ENCODE measurements at places on chromosomes 3 and 15.

- no peak for DNase-seq
Observed at GRCh38 chr3:138936741-138937689, 9.9 kb downstream of the FOXL2 start.

DNA sequence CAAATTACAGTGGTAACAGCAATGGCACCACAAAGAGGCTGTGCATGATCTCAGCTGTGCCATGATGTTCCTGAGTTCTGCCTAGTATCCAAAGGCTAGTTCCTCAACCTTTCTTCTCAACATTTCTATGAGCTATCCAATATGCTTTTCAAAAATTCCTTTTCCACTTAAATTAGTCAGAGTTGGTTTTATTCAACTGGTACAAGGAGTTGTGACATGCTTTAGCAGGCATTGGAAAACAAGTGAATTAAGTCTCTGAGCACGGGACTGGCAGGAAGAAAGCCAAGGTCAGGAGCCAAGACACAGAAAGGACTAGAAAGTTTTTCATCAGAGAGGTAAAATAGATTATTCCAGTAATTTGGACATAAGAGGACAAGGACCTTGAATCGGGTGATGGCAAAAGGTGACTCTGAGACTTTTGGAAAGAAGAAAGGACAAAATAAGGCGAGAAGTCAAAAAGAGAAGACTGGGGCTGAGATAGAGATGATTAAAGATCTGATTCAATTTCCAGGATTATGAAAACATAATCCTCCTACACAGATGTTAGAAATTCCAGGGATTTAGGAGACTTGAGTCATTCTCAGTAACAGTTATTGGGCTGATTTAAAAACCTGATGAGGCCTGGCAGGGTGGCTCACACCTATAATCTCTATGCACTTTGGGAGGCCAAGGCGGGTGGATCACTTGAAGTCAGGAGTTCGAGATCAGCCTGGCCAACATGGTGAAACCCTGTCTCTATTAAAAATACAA, 36.1 kb downstream of the PBRM1 start:
- no peak for DNase-seq

- DNase-seq, result no peak
Observed at GRCh38 chr3:23319366-23320312, 116.5 kb downstream of the UBE2E2 start.

DNA sequence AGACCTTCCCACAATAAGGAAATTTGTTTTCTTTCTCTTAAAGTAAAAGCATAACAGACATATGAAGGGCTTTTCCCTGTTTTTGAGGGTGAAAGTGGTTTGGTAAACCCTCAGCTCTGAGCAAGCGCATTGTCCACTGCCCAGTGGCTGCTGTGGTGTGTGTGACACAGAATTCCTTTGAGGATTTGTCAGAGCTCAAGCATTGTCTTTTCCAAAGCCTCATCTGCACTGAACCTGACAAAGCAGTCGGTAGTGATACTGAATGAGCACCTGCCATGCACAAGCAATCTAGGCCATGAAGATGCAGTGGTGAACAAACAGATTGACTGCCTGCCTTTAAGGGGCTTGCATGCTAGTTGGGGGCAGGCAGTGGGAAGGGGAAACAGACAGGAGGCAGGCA, 128.3 kb downstream of the PLCL2 start:
- no peak for DNase-seq

DNA sequence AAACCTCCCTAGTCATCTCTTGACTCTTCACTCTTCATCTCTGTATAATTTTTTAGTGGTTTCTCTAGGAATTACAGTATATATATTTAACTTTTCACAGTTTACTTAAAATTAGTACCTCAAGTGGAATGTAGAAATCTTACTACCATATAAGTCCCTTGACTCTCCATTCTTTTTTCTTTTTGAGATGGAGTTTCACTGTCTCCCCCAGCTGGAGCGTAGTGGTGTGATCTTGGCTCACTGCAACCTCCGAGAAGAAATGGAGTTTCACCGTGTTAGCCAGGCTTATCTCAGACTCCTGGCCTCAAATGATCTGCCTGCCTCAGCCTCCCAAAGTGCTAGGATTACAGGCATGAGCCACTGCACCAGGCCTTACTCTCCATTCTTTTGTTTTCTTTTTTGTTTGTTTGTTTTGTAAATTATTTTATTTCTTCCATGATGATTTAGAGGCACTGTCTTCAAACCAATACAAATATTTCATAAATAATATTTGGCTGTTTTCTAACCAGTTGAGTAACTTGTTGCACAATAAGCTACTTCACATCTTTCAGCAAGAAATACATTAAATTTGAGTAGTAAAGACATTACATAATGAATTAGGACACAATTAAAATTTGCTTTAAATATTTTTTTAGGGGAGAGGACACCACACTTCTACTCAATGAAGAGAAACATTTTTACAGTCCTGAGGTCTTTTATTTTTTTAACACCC, 144.8 kb downstream of the RBPMS2 start:
- no peak for DNase-seq

- DNase-seq, result no peak
Observed at GRCh38 chr15:61480295-61480694, 251.2 kb upstream of the RORA start.

DNA sequence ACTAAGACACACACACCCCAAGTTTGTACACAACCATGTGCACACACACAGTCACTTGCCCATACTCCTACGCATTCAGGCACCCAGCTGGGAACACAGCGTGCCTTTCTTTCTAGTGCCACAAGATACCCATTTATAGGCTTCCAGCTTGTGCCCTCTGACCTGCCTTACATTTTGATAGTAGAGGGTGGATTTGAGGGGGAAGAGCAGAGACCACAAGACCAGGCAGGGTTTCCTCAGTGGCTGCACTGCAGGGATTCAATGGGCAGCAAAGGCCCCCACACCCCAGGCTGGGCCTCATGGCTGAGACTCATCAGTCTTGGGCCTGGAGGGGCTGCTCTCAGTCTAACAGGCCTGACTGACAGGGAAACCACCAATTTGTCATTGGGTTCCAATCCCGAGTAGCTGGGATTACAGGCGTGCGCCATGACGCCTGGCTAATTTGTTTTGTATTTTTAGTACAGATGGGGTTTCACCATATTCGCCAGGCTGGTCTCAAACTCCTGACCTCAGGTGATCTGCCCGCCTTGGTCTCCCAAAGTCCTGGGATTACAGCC, 18.8 kb upstream of the ANKDD1A start:
- DNase-seq, result no peak

GRCh38 chr3:125602752-125603649, 7.7 kb upstream of the OSBPL11 start:
- DNase-seq, result no peak

DNA sequence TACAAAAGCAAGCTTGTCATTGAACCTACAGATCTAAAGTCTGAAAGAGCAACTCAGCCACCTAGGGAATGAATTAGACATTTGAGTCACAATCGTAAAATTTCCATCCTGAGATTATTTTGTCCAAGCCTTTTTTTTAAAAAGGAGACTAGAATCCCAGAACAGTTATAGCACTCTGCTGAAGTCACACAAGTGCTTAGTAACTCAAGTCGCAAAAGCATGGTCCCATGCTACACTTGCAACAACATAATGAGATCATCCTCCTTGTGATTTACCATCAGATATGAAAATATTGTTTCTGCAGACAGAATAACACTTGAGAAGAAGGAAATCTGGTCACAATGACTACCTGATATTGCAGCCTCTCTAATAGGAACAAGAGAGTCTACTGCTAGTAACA, 106.7 kb downstream of the ZIC4 start:
- DNase-seq, result no peak

GRCh38 chr3:148068466-148068865, 629.2 kb upstream of the AGTR1 start:
- DNase-seq, result no peak

DNA sequence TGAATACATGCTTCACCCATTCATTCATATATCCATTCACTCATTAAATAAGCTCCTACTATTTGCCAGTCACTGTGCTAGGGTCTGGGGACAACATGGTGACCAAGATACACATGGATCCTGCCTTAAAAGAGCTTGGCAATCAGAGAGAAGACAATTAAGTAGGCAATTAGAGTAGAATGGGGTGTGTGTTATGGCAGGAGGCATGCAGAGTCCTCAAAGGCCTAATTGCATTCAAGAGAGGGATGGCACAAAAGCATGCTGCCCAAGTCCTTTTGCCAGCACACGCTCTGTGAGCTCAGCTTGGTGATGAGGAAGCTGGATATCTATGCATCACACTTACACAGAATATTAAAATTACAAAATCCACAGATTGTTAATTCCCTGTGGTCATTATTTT, 2.8 kb upstream of the PRICKLE2 start:
- DNase-seq, result no peak

DNA sequence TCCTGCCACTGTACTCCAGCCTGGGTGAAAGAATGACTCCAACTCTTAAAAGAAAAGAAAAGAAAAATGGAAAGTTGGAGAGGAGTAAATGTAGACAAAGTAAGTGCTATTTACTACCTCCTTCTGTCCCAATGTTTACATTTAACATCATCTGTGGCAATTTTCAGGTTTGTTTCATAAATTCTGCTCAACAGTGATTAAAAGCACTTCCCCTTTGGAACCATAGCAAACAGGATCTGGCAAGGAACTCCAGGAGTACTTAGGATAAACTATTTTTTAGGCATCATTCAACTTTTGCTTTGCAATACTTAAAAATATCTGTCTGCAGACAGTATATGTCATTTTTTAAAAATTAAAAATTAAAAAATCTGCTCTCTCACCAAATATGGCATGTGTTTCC, 5.5 kb upstream of the CX3CR1 start:
- DNase-seq, result no peak

DNA sequence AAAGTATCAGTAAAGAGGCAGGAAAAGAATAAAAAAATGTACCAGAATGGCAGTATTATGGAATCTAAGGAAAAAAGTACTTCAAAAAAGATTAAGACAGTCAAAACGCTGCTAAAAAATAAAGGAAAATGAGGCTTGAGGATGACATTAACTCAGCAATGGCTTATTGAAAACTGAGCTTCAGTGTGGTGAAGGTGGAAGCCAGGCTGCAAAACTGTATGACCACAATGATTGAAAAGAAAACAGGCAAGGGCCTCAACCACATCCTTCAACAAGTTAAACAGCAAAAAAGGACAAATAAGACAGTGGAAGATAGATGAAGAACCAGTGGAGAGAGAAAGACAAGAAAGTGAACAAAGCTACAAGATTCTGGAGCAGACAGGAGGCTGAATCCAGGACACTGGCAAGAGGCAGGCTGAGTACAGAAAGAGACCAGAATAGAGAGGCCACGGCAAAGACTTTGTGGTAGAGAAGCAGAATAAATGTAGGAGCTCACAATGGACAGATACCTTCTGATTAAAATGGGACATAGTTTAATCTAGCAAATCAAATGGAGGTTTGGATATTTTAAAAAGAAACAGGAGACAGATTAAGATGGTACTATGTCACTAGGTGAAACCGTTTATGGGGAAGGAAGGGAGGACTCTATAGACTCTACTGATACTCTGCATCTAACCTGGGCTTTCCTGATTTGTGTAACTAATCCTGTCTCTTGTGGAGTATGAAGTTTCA, 86.1 kb downstream of the TJP1 start:
- DNase-seq, result no peak

GRCh38 chr15:48582452-48583247, 62.9 kb downstream of the FBN1 start:
- DNase-seq, result no peak

DNA sequence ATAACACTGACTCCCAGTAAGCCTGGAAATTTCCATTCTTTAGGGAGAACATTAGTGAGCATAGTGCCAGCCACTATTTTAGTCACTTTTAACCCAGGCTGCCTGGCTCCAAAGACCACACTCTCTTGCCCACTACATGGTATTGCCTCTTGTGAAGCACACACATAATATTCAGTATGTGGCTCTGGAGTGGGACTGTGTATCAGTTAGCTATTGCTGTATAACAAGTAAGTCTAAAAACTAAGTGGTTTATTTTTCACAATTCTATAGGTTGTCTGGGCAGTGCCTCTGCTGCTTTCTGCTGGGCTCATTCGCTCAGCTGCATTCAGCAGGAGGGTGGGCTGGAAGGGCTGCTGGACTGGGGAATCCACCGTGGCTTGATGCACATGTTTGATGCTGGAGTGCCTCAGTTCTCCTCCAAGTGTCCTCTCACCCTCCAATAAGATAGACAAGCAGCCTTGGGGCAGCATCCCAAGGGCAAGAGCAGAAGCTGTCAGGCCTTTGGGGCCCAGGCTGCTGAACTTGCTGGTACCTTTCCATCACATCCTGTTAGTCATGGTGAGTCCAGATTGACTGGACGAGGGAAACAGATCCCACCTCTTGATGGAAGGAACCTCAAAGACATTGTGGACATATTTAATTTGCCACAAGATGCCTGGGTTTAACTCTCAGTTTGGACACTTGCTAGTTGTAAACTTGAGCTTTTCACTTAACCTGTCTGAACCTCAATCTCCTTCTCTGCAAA, 66.6 kb upstream of the TLE3 start:
- DNase-seq, result no peak

GRCh38 chr15:57352535-57353316, 23.6 kb upstream of the CGNL1 start:
- no peak for DNase-seq

- no peak for DNase-seq
Observed at GRCh38 chr3:134464689-134465365, 21.0 kb downstream of the ANAPC13 start.

DNA sequence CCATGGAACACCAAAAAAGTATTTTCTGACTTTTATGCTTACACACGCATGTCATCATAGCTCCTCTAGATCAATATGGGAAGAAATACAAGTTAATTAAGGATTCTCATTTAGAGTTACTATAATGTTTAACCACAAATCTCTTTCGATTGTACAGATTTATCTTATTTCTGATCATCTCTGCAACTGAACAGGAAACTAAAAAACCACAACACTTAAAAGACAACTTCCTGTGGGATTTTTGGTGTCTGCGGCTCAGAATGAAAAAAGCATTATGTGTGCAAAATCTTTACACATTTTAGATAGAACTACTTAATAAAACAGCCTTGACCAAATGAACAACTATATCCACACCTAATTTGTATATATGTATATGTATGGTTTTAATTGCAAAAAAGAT, 3.0 kb upstream of the TJP1 start:
- no peak for DNase-seq

- DNase-seq, result no peak
Observed at GRCh38 chr3:53457068-53457467, 37.3 kb upstream of the CACNA1D start.

DNA sequence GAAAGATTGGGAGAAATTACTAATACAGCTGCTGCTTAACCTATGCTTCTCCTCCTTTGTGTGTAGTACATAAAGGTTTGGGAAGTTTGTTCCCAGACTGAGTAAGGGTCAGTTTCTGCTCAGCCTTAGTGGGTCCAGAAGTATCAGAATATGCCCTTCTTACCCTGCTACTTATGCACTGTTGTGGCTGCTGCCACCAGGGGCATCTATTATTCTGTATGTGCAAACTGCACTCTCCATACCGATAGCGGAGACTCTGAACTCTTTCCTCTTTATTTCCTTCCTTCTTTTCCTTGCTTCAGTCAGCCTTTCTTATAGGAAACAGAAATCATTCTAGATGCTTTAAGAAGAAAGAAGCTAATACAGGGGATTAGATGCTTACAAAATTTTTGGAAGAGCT, 4.0 kb downstream of the NEDD4 start:
- DNase-seq, result no peak

DNA sequence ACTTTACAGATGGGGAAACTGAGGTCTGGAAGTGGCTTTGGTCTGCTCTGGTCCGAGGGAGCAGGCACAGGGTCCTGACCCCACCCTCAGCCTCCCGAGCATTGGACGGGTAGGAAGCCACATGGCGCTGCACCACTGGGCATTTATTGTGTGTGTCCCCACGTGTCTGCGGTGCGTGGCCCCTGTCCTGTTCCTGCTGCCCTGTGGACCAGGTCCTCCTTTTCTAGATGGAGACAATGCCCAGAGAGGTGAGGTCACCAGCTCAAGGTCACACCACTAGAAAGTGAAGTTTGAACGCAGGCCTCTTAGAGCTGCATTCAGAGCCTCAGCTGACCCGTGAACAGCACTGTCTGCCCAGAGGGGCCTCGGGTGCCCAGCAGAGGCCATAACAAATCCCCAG, 26.8 kb downstream of the DUSP7 start:
- DNase-seq, result no peak

Data from NCI-H526 treated with DMSO at 0.1 percent for 48 hours (cell line).